ENCODE measurements at places on chromosomes 6 and 20.

DNA sequence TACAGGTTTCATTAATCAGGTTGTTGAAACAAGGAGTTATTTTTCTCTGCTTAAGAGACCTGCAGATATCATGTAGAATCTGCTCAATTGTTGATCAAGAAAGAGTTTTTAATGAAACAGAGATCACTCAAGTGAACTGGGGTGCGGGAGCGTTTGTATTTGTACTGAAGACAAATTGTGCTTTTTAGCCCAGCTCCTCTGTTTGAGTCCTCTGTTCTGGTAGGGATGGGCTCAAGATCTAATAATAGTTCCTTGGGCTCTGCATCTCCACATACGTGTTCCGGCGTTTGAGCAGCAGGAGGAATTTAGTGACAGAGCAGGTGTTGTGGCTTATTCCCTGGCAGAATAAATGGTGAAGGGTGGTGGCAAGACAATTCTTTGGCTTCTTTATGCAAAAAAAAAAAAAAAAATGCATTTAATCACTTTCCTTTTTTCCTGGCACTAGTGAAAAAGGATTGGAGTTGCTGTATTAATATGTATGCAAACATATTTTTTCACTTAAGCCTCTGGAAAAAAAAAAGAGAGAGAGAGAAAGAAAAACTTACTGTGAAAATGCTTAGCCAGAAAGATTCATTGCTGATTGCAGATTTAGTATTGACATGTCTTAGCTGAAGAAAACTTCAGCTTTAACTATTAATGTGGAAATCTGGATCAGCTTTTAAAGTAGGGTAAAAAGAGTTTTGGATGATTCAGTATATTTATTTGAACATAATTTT lies 4.0 kb downstream of the CITED2 start:
- DNase-seq, result no peak

DNA sequence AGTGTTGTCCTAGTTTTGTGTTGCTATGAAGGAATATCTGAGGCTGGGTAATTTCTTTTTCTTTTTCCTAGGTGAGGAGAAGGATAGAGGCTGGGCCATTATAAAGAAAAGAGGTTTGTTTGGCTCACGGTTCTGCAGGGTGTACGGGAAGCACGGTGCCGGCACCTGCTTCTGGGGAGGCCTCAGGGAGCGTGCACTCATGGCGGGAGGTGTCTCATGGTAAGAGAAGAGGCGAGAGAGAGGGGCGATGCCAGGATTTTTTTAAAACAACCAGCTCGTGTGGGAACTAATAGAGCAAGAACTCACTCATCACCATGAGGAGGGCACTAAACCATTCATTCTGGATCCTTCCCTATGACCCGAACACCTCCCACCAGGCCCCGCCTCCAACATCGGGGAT lies 14.2 kb upstream of the NPBWR2 start:
- DNase-seq, result no peak

DNA sequence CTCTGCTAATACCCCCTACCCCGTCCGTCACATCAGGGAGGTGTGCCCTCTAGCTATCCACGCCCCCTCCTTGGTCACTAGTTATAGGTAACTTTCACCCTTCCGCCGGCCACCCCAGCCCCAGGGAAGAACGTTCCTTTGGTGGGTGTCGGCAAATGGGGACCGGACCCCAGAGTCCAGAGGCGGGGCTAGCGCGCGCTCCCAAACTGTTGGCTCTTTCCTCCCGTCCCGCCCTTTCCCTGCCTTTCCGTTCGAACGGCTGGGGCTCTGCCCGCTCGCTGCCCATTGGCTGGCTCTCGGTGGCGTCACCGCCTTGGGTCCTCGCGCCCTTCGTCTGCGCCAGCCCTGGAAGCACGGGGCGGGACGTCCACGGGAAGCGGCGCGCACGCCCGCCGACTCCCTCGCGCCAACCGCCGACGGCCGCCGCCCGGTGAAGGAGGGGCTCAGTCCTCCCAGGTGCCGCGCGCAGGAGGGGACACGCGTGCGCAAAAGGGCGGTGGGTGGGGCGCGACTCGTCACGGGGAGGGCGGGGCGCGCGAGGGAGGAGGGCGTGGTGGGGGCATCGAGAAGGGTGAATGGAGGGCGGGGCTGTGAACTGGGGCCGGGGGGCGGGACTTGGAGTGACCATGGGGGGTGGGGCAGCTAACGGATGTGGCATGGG lies 634 bp upstream of the PHF1 start:
- peak; percentile 99 for DNase-seq

DNA sequence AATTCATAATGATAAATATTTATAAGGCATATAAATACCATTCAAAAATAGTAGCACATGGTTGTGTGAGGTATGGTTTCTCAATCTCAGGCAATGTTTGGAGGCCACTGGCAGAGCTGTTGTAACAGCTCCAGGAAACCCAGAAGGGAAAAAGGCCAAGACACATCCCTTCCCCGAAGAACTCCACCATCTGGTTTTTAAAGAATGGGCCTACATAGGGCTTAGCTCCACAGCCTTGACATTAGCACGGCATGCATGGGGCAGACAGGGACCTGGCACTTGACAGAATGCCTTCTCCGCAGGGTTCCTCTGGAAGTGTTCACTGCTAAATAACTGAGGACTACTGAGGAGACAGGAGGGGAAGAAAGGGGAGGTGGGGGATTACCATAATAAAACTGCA lies 16.1 kb upstream of the FOXO3 start:
- DNase-seq, result no peak

DNA sequence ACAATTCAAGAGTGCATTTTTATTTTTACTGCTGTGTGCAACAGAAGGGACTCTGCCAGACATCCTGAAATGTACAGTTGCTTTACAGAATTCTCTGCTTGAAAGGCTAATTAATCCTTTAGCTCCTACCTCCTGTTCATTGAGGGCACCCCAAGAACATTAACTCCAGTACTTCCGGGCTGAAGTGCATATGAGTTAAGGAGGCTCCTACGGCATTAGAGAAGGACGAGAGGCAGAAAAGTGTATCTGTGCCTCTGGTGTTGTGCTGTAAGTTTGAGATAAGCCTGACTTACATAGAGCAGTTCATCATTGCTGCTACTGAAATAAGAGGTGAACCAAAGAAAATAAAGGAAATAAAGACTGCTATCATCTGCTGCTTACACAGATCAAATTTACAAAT lies 609.3 kb upstream of the ADGRB3 start:
- DNase-seq, result no peak

DNA sequence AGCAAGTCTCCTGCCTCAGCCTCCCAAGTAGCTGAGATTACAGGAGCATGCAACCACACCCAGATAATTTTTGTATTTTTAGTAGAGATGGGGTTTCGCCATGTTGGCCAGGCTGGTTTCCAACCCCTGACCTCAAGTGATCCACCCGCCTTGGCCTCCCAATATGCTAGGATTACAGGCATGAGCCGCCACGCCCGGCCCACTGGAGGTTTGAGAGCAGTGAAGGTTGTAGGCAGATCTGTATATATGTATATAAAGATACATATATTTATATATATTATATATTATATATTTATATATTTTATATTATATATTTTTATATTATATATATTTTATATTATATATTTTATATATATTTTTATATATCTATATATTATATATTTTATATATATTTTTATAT lies 38.2 kb upstream of the TTPAL start:
- no peak for DNase-seq

DNA sequence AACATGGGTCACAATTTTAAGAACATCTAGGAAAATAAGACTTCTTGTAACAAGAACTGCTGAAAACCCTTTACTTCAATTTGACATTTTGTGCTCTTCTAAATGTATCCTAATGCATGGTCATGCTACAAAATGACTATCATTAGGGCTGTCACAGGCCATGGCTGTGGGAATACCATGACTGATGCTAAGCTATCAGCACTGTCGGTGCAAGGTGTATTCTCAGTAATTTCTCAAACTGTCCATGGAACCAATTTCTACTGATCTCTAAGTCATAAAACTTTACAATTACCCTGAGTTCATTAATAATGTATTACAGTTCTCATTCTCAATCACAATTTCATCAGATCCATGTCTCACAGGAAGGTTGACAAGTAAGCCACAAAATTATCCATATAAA lies 625.3 kb downstream of the EYS start:
- DNase-seq, result no peak

- no peak for DNase-seq
These were observed 110.5 kb downstream of the LRFN2 start for GRCh38 chr6:40476673-40477072.
